ENCODE measurements at places on chromosomes 1 and 21.

- no peak for DNase-seq
Observed at GRCh38 chr1:19255288-19255687, 3.7 kb downstream of the MRTO4 start.

DNA sequence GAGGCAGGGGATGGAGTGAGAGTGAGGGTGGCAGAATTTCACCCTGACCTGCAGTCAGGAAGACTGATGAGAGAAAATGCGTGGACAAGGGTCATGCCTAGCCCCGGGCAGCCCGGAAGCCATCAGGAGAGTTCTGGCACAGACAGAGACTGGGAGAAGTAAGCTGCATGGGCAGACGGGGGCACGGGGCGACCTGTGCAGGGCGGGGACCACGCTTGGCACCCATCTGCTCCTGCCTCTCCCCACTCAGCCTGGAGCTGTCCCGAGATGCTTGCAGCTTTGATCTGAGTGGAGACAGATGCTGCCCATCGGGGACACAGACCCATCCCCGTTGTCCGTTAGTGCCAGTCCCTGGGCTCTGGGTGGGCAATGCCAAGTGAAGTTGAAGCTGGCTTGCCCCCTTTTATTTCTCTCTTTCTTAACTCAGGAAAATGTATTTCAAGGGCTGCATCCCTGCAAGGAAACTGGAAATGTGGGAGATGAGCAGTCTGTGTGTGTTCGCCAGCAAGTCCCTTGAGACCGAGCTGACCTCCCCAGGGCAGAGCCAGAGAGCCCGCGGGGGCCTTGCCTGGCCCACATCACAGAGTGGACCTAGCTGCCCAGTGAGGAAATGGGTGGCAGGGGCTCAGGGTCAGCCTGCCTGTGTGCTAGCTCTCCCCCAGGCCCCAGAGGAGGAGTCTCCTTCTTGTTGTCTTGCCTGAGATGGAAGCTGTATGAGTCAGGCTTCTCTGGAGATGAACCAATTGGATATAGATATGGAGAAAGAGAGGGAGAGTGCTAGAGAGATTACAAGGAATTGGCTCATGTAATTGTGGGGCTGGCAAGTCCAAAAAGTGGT is 121.3 kb upstream of the C1orf174 start:
- no peak for DNase-seq

DNA sequence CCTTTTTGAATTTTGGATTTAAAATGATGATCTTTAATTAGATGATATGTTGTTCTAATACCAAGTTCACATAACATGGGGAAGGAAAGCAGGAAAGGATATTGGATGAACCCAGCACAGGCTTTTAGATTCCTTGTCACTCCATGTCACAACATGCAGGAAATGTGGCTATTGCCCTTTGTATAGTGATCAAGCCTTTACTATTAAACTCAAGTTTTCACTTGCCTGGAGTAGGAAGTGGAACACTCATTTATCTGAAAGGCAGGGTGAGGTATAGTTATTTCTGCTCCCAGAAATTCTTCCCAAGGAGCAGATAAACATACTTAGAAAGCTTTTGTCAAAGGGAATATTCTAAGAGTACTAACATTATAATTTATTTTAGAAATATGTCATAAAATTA is 37.2 kb upstream of the BCAS2 start:
- DNase-seq, result no peak

- no peak for DNase-seq
Observed at GRCh38 chr1:17662786-17663185, 92.3 kb upstream of the ACTL8 start.

GRCh38 chr1:41272601-41273000 is 30.5 kb upstream of the SCMH1 start:
- DNase-seq, result no peak

DNA sequence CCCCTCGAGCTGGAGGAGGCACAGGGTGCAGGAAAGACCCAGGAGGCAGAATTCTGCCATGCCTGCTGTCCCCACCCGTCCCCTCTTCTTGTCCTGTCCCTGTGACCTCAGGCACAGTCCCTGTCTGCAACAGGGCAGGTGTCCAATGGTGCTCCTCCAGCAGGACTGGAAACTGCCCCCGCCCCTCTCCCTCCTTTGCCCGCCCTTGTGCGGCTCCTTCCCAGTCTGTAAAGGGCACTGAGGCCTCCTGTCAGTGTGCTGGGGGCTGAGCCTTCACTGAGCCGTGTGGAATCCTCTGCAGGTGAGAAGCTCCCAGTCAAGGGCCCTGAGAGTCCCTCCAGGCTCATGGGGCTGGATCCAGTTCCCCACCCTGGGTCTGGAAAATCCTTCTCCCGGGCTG is 28.9 kb downstream of the PRDM16 start:
- DNase-seq, result no peak

DNA sequence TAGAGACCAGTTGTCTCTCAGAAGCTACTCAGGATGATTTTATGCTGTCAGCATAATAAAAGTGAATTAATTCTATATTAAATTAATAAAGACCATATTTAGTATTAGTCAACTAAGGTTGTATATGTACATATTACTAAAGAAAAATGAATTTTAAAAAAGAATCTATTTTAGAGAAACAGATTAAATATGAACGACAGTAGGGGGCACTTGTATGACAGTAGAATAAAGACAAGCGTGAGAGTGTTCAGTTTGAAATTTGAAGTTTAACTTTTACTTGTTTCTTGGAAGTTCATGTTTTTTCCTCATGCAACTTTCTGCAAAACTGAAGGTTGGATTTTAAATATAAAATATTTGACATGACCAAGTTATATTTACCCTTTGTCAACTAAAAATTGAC is 67.9 kb upstream of the MACF1 start:
- DNase-seq, result no peak

DNA sequence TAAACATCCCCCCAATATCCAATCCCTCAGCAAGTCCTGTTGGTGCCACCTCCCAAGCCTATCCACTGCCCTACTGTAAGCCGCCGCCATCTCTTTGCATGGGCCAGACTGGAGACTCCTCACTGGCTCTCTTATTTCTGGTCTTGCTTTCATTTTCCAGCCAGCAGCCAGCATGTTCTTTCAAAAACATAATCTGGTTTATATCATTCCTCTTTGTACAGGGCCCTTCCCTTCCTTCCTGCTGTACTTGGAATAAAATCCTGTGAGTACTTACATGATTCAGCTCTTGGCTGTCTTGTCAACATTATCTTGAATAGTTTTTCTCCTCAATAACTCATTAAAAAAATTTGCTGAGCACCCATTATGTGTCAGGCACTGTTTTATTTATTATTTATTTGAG is 28.2 kb downstream of the TLR5 start:
- DNase-seq, result no peak

GRCh38 chr1:67133177-67133576 is 1.6 kb downstream of the C1orf141 start:
- DNase-seq, result no peak

DNA sequence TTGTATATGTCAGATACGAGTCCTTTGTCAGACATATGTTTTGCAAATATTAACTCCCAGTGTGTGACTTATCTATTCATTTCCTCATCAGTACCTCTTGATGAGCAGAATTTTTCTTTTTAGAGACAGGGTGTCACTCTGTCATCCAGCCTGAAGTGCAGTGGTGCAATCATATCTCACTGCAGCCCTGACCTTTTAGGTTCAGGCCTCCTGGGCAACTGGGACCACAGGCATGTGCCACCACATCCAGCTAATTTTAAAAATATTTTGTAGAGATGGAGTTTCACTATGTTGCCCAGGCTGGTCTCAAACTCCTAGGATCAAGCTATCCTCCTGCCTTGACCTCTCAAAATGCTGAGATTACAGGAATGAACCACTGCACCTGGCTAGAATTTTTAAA is 93.0 kb downstream of the HLCS start:
- no peak for DNase-seq

DNA sequence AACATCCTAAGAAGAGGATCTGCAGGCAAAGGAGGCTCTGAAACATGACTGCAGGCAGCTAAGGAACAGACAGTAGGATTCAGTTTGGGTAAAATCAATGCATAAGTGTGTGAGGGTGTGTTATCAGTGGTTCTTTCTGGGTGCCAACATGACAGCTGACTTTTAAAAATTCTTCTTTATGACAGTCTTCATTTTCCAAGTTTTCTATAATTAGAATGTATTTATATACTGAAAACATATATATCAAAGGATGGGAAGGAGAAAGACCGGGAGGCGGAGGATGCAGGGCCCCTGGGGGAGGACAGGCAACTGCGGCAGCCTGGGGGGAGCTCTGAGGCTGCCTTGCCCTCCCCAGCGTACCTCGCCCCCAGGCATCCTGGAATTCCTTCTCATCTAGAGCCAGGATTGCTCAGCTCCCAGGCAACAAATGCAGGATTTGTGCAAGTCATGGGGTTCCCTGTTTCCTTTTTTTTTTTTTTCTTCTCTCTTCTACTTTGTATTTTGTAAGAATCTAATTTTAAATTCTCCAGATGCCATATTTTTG is 104.8 kb downstream of the CSMD2 start:
- DNase-seq, result no peak

DNA sequence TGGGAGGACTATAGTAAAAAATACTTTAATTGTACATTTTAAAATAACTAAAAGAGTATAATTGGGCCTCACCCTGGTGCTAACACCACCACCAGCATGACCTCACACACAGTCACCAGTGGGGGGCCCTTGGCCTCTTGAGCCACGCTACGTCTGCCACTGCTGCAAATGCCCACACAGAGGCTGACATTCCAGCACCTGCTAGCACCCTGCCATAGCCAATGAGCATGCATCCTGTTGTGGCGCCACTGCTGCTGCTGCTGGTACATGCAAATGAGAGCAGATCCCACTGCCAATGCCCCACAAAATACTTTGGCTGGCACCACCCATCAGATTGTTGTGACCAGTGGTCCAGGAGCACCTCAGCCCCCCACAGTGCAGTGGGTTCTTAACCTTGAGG is 31.5 kb upstream of the TNR start:
- DNase-seq, result no peak

GRCh38 chr1:212186427-212187207 is 98.6 kb upstream of the PPP2R5A start:
- DNase-seq, result no peak

- DNase-seq, result no peak
Observed at GRCh38 chr1:167083066-167083665, 7.0 kb downstream of the GPA33 start.

DNA sequence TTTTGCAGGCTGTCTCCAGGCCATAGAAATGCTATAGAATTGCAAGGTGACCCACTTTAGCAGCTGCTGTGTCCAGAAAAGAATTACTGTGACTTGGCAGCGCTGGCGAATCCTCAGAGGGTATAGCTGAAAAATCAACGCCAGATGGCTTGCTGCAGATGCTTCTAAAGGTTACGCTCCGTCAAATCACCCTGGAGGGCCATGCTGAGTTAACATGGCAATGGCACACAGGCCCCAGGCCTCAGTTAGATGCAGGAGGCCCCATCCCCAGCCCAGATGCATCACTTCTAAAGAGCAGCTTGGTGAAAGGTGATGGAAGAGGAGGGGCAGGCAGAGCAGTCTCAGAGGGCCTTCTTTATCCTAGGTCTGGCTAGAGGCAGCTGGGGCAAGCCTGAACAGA is 18.0 kb downstream of the KIAA1614 start:
- no peak for DNase-seq

DNA sequence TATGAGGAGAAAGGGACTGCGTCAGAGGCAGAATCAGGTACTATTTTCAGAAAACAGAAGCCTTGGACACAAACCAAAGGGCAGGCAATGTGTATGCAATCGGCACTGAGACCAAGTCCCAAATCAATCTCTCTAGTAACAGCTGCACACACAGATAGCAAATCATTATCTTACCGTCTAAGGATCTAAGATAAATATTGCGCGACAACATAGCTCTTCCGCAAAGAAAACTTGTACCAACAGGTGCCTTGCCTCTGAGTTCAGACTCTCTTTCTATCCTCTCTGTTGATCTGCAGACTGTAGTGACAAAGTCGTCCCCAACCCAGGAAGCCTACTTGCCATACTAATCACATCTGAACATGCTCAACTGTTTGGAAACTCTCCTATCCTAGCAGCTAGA is 22.6 kb upstream of the SAMD13 start:
- no peak for DNase-seq

DNA sequence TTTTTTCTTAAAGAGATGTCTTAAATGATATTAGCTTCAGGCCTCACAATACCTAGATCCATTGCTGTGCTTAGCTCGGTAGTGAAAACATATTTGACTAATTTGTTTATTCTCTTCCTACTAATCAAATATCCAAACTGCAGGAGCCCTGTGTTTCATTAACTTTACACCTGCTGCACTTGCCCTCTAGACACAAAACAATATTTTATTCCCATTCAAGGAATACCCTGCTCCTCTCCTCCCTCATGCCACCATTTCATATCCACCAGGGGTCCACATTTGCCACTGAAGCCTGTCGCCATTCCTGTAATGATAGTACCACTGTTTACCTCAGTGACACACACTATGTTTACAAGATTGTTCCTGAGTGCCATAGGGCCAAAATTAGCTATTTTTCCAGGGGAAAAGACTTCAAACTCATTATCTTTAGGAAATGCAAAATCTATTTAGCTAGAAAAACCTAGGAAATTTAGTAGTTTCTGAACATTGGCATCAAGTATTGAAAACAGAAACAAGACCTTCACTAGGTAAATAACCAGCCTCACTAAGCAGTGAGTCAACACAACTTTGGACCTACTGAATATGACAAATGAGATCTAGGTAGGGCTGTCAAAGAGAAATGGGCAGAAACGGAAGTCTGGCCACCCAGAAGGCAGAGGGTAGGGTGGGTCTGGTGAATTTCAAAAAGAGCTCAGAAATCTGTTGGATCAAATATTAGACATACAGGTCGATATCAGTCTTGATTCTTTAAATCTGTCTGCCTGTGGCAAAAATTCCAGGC is 134.6 kb upstream of the KCNK1 start:
- DNase-seq, result no peak

DNA sequence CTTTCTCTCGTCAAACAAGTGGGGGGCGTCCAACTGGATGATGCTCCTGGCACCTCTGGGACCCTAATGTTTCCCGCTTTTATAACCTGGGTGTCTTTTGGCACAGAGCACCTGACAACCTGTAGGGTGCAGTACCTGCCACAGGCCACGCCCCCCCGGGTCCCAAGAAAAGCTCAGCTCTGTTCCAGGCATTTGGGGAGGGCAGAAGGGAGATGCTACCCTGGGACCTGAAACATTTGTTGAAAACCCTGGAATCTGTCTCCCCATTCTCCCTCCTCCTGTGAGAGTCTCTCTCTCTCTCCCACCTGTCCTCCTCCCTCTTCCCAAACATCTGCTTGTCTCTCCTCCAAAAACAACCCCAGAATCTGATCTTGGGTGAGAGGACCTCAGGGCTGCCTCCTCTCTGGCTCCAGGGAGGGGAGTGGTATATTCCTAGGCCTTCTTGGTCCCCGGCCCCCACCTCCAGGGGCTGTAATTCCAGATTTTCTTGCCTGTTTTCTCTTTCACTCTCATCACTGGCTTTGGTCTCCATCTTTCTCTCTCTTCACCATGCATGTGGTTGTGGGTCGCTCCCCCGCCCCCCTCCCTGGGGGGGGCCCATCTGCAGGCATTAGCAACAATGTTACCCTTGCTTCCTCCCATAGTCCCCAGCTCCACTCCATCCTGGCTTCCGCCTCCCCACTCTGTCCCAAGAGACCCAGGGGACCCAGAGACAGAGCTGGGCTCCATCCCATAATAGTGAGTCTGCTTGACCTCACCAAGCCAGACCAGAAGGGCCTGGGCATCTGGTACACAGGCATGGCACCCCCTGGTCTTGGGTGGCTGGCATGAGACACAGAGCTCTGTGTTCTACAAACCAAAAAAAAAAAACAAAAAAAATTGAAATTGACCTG is 4.1 kb downstream of the AHDC1 start:
- DNase-seq, result no peak

GRCh38 chr1:36982709-36983108 is 51.6 kb downstream of the GRIK3 start:
- DNase-seq, result no peak

GRCh38 chr1:199688133-199688676 is 339.3 kb upstream of the NR5A2 start:
- DNase-seq, result no peak

Measured in SJSA1 (cell line).